ENCODE measurements at places on chromosomes 16 and 17.

GRCh38 chr16:66240631-66241395 is 125.7 kb upstream of the CDH5 start:
- DNase-seq: no peak

GRCh38 chr17:4144422-4144747 is 1.4 kb downstream of the CYB5D2 start:
- no peak for DNase-seq

DNA sequence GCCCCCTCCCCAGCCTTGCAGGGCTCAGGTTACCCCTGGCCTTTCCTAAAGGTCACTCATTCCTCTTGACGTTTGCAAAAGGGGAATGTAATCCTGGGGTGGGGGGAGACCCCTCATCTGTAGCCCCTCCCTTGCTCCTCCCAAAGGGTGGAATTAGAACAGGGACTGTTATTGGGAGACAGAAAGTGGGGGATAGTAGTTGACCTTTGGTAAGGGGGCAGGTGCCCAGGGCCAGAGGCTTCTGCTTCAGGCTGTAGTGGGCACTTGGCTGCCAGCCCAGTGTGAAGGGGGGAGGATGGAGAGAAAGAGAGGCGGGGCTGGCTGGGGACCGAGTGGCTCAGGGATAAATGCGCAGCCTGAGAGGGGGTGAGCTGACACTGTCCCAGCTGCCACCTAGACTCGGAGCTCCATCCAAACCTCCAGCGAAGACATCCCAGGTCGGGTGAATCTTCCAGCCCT is at the start of gene ENO3:
Gene ENO3 (plus strand): TSS at position 374 of the 459 bp plus-strand sequence. CDS start 711 bp downstream, outside the sequence.
- no peak for DNase-seq

DNA sequence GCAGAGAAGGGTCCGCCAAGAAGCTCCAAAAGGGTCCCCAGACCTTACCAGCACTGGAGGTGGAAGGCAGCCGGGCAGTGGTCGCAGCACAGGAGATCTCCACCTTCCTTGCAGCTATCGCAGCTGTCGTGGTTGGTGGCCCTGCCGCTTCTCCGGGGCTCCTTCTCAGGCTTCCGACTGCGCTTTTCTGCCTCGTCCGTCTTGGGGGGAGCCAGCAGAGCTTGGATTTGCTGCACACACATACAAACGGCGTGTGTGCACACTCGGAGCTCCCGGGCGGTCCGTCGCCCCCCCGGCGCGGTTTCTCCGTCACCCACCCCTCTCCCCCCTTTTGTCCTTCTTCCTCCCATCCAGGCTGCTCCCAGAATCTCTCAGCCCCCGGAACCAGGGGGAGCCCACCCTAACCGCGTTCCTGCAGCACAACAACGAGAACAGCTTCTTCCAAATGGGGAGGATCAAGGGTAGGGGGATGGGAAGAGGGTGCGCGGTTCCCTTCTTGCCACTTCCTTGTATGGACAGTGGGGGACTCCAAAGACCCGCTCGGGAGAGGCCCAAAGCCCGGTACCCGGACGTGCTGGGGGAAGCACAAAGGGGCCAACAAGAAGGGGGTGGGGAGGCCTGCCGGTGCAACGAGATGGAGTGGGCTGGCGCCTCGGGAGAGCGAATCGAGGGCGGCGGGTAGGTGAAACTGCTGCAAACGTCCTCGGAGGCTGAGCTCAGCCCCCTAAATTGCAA is 1.1 kb downstream of the PHF12 start:
- peak; percentile 48 for DNase-seq

- peak; percentile 79 for DNase-seq
Measured at GRCh38 chr17:1487939-1488825, 4.3 kb downstream of the MYO1C start.

GRCh38 chr17:66981983-66982508 is 17.5 kb downstream of the CACNG4 start:
- DNase-seq: no peak

DNA sequence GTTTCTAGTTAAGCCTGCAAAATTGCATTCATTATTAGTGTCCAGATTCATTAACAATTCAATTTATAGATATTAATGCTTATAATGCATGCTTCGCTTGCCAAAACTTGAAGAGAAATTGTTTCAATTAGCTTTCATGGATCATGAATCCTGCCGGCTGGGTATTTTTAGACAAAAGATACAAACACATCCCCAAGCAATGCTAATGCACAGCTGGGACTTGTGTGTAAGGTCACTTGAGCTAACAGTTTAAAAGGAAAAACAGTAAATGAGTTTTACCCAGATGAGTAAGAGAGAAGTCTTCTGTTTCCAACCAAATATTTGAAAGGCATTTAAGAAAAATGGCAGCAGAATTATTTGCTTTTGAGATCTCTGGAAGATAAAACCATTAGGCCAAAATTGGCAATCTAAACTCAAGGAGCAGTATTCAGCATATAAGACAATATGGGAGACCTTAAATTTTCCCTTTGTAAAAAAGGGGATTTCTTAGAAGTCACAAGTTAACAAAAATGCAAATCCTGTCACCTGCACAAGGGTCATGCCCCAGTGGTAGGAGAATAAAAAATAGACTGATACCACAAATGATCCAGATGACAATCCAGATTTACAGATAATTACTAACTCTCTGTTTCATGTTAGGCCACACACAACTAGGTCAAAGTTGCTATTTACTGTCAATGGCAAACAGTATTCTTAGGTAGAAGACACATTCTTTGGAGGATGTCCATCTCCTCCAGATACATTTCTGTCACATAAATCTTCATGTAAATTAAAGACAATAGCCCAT is 418.4 kb upstream of the PMFBP1 start:
- DNase-seq: no peak

- DNase-seq: no peak
Measured at GRCh38 chr17:57772774-57773173, 27.7 kb upstream of the CCDC182 start.

- no peak for DNase-seq
Measured at GRCh38 chr17:77366558-77367245, 225.9 kb downstream of the SEC14L1 start.

DNA sequence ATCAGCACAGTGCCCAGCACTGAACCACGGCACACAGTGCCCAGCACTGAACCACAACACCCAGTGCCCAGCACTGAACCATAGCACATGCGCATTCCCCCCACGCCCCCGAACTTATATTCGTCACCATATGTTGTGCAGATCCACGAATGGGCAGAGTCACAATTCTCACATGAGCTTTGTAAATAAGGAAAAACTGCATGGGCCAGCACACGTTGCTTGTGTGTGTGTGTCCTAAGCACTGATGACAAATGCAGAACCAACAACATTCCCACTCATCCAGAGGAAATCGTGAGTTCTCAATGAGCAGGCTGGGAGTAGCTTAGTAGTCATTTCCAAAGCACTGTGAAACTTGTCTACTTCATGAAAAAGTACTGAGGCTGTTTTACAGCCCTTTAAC is 70.0 kb downstream of the ADCY9 start:
- DNase-seq: no peak

DNA sequence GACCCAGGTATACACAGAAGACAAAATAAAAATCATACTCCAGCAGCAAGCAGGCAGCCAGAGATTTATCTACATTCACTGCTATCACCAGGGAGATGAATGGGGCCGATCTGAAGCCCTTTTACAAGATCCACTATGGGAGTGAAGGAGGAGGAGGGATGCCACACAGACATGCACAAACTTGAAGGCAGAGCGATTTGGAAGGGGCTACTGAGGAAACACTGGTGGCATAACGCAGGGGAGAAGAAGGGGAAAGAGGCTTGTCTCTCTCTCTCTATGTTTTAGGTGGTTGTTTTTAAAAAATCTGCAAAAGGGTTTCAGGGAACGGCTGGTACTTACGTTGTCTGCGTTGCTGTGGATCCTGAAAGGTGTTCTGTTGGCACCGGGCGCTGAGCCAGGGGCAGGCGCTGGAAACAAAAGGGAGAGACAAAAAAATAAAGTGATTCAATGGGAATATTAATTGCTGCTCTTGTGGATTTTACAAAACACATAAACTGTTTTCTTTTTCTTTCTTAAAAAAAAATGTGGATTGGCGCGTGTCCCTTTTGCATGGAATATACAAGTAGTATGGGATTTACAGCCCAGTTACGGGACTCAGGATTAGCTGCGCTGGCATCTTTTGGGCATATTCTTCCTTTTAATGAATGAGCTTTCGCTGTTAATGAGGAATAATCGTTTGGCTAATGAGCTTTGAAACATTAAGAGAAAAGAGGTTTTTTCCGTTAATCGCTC is 255.3 kb upstream of the PMFBP1 start:
- no peak for DNase-seq

DNA sequence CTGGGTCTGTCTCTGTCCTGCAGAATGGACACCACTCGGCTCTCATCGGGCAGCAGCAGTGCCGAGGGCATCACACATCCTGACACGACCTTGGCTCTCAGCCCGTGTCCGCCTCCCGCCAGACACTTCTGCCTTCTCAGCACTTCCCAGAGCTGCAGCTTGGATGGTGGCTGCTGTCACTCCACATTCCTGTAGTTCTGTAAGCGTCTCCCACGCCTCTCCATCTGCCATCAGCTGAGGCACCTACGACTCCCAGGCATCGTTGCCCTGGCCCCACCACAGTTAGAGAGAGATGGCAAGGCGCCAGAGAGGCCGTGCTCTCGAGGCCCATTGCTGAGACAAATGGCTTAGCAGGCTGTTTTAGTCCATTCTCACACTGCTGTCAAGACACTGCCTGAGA is 195.9 kb upstream of the CHMP6 start:
- no peak for DNase-seq

DNA sequence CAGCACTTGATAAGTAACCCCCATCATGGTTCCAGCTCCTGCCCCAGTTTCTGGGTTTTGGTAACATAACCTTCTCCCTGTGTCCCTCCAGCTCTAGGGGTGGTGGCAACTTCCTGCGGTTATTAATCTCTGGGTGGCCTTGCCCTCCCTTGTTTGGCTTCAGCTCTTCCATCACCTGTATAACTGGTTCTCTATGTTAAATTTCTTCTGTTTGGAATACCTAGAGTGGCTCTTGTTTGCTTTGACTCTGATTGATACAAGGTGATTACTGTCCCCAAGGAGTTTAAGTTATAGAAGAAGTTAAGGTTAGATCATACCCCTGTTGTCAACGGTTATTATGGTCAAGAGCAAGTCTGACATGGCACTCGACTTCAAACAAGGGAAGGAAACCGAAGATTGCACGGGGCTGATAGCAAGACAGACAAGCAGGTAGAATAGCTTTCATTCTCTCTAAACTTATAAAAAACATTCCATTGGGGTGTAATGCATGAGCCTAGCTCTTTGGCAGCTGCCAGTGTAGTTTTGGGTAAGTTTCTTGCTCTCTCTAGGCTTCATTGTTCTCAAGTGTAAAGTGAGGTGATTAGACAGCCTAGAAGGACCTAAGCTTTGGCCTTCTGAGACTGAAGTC is 11.0 kb upstream of the CCR7 start:
- no peak for DNase-seq

DNA sequence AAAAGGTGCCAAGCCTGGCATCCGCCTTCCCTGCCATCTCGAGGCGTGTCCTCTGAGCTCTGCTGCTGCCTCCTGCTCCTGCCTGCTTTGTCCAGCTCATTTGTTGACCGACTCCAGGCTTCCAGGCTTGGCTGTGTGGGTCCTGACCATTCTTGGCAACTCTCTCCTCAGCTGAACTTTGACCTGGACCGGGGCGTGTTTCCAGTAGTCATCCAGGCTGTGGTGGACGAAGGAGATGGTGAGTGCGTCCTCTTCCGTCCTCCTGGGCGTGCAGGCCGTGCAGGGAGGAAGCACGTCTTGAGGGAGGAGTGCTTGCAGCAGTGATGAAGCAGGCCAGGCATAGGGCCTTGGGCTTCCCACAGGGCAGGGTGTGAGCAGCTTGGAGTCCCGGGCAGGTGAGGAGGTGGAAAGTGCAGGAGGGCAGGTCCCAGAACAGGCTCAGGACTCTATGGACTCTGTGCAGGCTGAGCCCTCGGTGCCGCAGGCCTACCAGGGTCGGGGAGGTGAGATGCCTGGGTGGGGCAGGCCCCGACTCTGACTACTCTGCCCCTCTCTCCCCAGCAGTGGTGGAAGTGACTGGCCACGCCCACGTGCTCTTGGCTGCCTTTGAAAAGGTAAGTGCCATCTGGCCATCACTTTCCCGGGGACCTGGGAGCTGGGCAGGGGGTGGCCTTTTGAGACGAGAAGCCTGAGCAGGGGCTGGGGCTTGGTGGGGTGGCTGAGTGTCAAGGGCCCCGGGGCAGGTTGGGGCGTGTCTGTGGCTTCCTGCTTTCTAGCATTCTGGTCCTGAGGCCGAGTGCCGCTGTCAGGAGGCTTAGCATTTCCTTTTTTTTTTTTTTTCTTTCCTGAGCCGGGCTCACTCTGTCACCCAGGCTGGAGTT is 28.6 kb upstream of the NUDT16L1 start:
- no peak for DNase-seq

DNA sequence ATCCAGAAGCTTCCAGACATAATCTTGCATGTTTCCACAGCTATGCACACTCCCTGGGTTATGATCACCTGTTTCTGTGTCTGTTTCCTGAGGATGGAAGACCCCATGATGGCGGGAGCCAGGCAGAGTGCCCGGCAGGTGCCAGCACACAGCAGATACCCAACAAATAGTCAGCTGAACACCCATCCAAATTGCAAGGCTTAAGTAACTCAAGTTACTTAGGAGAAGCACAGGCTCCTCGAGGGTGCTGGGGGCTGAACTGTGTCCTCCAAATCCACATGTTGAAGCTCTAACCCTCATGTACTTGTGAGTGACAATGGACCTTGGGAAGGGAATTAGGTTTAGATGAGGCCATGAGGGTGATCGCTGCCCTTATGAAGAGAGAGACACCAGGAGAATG is 79.5 kb upstream of the DOC2B start:
- no peak for DNase-seq

- no peak for DNase-seq
Measured at GRCh38 chr17:78967782-78968362, 11.9 kb downstream of the LGALS3BP start.

GRCh38 chr16:9097266-9098219 is 6.1 kb downstream of the HAPSTR1 start:
- no peak for DNase-seq

DNA sequence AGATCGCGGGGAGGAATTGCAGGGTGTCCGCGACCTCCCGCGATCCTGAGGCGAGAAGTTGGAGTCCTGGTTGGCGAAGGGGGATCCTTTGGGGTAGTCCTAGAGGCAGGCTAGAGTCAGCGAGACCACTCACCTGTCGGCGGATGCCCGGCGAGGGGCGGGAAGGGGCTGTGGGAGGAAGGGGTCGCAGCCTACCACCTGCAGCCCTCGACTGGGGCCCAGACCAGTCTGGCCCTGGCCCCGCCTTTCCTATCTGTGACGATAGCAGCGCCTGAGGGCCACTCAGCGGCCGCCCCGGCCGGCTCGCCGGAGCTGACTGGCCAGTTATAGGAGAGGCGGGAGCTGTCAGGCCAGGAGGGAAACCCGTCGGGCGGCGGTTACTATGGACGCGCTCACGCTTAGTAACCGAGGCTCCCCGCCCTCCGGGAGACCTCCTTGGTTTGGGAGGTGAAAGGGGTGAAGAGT is at the start of gene TEKT3:
Gene TEKT3 (minus strand): TSS at position 213 of the 465 bp plus-strand sequence. CDS start 10,012 bp downstream, outside the sequence.
- peak; percentile 60 for DNase-seq

GRCh38 chr16:8511464-8511863 is 78.8 kb downstream of the TMEM114 start:
- no peak for DNase-seq

- DNase-seq: no peak
Measured at GRCh38 chr16:87828907-87829621, 40.2 kb downstream of the SLC7A5 start.

- no peak for DNase-seq
Measured at GRCh38 chr17:49452661-49453060, 38.0 kb upstream of the PHB1 start.

- DNase-seq: no peak
Measured at GRCh38 chr16:12766853-12767252, 36.8 kb downstream of the CPPED1 start.

- no peak for DNase-seq
Measured at GRCh38 chr17:17381446-17382064, 78.4 kb downstream of the NT5M start.
